ENCODE measurements at places on chromosomes 1 and 21.

GRCh38 chr1:3138623-3139151 is 69.7 kb downstream of the PRDM16 start:
- no peak for DNase-seq

DNA sequence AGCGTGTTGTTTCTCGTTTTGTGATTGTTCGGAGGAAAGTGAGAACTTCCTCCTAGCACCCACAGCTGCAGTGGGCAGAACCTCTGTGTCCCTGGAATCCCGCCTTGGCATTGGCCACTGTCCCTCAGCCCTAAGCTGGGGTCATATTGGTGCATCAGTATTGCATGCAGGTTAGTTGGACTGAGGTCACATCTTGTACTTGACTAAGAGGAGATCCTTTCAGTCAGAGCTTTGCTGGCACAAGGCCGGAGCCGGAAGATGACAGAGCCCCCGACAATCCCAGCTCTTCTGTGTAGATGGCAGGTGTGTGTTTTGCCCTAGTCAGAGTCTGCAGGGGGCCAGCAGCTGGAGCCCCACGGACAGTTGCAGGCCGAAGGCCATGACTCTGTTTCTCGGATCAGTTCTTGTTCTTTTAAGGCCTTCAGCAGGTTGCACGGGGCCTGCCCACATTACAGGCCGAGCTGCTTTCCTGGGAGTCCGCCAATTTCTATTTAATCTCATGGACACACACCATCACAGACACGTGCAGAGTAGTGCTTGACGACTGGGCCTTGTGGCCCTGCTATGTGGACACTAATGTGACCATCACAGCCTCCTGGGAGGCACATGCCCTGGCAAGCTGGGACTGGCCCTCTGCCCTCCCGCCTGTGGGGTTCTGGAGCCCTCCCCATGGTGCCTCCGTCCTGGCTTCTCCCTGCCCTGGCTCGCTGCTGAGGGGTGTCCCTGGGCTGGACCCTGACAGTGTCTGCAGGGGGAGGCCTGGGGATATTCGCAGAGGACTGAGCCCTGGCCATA is 14.9 kb downstream of the SNAP47 start:
- DNase-seq = no peak

- DNase-seq = no peak
These were observed 4.8 kb downstream of the OVGP1 start for GRCh38 chr1:111422546-111423391.

- DNase-seq = no peak
These were observed 66.7 kb upstream of the ABCD3 start for GRCh38 chr1:94351481-94351880.

DNA sequence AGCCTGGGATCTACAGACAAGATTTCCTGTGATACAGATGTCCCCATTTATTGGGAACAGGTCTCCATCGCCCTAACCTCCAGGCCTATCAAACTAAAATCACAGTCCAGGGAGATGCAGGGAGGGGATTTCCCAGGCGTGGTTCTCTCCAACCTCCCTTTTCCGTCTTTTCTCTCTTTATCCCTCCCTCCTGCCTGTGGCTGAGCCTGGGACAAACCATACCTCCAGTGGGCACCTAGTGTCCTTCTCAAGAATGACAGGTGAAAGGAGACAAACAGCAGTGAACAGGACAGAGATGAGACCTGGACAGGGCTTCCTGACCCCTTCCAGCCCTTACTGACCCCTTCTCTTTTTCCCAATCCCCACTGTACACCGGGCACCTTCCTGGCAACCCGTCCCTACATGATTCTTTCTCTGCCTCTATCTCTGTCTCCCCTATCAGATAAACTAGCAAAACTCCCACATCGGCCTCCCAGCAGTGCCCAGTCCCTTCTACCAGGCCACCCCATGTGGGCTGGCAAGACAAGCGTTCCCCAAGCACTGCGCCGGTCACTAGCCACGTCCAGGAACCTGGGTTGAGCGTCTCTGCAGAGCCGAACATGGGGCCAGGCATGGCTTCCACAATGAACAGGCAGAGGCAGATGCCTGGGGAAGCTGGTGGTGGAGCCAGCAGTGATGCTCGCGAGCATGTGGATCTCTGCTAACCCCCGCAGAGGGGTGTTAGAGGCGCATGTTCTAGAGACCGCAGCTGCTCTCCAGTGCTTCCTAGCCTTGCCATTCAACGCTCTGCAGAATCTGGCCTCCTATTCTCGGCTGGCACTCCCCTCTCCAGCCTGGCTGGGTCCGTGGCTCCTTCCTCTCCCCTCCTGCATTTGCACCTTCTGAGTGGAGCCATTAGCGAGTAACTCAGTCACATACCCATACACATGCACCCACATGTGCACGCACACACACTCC is 54.7 kb downstream of the ELK4 start:
- DNase-seq = no peak

DNA sequence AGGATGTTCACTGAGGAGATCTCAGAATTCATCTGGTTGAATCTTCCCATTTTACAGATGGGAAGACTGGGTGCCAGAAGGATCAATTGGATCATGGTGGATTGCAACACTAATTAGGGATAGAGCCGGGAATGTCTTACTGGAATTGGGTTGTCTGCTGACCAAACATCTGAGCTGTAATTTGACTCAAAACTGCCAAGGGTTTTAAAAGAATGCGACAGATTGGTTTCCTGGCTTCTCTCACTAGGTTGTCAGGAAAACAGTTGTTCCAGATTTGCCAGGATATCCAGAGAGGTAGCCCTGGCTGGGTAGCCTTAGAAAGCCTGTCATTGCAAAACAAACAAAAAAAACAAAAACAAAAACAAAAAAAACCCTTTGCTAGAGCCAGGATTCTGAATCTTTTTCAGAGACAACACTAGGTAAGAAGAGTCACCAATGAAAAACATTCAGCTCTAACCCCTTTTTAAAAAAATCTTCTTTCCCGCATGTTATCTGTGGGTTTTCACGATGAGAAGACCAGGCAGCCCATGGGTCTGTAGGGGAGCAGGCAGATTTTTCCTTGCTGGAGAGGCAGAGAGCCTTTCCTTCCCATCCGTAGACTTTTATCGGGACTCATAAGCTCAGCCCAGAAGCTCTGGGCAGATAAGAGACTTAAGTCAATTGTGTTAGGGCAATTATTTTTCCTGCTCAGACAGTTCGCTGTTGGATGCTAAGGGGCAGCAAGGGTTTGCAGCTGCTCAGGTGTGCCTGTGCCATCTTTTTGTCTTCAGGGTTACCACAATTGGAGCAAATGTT is 418.9 kb downstream of the PRDM2 start:
- DNase-seq = no peak

GRCh38 chr1:3827813-3828307 is 29.2 kb downstream of the CEP104 start:
- DNase-seq = no peak

DNA sequence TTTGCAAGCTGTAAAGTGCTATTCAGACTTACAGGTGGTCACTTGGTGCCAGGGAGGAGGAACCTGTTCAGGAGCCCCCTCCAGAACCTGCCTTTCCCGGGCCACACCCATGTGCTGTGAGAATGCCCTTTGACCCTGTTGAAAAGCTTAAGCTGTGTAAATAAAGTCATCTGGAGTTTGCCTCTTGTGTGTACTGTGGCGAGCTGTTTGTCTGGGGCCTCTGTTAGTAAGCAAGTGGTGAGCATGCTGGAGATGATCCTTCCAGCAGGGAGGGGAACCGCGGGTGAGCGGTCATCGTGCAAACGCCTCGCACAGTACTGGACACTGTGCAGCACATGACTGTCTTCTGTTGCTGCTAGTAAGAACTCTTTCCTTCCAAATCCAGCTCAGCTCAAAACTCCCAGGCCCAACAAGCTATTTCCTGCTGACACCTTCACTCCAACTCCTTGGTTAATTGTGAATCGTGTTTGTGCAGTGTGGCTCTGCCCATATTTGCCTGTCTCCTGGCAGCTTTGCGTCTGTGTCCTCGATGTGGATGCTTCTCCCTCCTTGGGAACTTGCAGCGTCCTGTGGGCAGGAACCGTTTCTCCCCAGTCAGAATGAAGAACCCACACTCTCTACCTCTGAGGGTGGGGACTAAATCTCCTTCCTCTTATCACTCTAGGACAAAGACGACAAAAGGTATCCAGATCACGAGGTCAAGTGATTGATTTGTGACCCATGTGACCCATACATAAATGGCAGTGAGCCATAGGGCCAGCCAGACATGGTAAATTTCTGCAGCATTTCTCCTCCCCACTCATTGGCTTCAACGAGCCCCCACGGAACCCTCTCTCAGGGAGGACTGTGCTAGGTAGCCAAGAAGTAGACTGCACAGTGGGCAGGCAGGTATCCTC is 13.9 kb upstream of the BTG2 start:
- DNase-seq = no peak

GRCh38 chr1:23910553-23911246 is 2.5 kb downstream of the CNR2 start:
- no peak for DNase-seq

DNA sequence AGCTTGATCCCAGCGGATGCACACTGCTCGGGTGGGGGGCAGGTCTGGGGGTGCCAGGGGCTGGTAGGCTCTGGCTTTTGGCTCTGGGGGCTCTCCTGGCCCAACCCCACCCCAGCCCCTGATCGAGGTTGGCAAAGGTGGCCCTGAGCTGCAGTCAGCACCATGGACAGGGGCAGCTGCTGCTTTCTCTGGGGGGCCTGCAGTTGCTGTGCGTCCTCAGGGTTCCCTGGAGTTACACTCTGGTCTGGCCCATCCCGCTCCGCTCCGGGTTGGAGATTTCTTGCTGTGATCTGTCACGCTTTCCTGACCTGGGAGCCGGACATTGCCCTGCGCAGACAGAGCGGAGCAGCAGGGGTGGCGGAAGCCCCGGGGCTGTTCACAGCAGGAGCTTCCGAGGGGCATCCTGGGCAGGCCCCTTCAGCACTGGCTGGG is 8.0 kb upstream of the PLCH2 start:
- DNase-seq = no peak

DNA sequence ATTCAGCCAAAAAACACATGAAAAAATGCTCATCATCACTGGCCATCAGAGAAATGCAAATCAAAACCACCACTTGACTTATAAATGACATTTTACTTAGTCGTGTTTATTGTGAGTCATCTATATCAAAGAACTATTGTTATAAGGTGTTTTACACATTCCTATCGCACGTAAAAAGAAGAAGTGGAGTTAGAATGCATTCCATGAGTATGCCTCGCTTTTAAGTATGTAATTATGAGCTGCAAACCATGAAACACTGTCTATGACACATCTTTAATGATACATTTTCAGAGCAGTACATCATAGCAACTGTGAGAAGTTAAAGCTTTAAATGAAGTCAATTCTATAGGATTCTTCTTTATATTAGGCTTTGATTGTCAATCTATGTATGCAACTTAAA is 614.3 kb upstream of the ADAMTS5 start:
- DNase-seq = no peak

DNA sequence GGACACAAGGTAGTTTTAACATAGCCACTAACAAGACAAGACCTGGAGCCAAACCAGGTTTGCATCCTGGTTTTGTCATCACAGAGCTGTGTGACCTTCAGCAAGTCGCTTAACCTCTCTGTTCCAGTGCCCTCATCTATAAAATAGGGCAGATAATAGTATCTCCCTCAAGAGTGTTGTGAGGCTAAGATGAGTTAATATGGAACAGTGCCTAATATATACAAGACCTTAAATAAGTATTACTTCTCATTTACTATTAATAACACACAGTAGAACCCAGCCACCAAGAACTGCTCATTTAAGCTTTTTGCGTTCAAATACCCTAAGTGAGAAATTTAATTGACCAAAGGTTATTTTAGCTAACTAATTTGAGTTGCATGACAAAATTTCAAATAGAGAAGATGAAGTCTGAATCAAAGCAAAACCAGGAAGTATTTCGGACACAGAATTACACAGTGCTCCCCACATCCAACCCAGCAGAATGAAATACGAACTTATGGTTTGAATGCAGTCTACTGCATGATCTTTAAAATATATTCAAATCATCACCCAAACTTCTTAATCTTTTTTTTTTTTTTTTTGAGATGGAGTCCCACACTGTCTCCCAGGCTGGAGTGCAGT is 123.9 kb upstream of the KRTAP19-8 start:
- DNase-seq = no peak

- no peak for DNase-seq
These were observed 12.7 kb upstream of the DEGS1 start for GRCh38 chr1:224170343-224170742.

DNA sequence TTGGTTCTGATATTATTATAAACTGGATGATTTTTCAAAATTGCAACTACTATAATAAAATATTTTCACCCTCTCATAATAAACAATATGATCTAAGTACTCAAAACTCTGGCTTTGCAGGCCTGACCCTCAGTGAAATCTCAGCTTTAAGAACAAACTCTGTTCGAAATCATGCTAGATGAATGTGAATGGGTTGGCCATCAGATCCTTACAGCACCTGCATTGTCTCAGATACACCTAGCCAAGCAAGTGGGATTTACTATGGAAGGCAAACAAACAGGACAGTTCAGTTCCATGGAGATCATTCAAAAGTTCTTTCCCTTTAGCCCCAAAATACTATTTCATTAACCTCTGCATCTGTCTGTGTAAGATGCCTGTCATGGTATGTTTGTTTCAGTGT is 44.8 kb downstream of the STYXL2 start:
- no peak for DNase-seq

DNA sequence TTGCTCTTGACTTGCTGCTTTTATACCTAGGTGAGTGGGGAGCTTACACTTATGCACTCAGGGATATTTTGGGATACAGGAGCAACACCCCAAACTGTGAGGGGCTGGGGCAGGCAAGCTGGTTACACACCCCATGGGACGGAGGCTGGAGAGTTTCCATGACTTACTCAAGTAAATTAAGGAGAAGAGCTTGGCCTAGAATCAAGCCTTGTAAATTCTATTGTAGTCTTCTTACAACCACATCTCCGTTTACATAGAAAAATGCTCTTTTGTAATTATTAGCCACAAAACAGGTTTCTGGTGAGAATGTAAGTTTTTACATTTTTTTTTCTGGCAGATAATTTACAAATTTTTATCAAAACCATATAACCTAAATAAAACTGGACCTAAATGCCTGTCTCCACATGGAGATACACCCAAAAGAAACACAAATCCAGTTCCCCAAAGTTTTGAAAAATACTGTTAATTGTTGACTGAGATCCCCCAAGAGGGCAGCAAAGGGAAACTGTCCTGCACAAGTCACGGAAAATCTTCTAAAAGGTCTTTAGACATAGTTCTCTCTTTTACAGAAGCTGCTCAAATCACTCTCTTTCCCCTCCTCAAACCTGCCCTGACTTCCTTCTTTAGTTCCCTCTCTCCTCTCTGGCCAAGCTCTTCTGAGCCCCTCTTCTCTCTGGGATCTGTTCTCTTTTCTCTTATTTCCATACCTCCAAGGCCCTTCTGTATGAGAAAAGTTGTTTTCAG is 134.0 kb downstream of the HIVEP3 start:
- DNase-seq = no peak

- no peak for DNase-seq
These were observed 49.9 kb downstream of the BACE2 start for GRCh38 chr21:41217671-41218385.

- DNase-seq = no peak
These were observed 16.9 kb downstream of the DYRK3 start for GRCh38 chr1:206651958-206652890.
